ENCODE measurements at places on chromosomes 6 and 20.

DNA sequence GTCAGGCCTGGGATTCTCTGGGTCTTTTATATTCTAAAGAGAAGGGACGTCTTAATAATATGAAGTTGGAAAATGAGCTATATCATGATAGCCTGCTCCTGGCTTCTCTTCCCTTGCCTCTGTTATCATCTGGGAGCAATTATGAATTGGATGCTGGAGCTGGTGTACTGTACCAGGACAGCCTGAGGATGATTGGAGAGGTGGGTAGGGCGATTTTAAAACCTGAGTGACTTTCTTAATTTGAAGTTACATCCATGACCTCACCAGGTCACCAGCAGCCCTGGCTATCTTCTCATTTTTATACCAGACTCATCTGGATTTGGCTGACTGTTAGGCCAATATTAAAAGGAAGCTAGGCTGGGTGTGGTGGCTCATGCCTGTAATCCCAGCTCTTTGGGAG, 317.6 kb downstream of the CLIC5 start:
- no peak for DNase-seq

GRCh38 chr6:130164251-130164650, 58.5 kb downstream of the SAMD3 start:
- no peak for DNase-seq

DNA sequence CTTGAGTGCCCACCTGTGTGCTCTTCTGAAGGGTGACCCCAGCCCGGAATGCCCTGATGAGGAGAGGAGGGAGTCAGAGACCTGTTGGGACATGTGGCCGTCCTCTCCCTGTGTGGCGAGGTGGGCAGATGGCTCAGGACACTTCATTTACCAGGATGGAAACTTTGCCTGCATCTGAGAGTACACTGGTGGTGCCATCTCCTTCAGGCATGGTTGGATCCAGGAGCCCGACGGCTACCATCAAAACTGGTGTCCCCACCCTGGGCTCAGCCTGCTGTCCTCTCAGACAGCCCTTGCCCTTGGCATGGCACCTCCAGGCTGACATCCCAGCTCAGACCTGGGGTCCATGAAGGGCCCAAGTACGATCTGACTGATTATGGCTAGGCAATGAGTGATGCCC, 7.0 kb upstream of the OSBPL2 start:
- no peak for DNase-seq

DNA sequence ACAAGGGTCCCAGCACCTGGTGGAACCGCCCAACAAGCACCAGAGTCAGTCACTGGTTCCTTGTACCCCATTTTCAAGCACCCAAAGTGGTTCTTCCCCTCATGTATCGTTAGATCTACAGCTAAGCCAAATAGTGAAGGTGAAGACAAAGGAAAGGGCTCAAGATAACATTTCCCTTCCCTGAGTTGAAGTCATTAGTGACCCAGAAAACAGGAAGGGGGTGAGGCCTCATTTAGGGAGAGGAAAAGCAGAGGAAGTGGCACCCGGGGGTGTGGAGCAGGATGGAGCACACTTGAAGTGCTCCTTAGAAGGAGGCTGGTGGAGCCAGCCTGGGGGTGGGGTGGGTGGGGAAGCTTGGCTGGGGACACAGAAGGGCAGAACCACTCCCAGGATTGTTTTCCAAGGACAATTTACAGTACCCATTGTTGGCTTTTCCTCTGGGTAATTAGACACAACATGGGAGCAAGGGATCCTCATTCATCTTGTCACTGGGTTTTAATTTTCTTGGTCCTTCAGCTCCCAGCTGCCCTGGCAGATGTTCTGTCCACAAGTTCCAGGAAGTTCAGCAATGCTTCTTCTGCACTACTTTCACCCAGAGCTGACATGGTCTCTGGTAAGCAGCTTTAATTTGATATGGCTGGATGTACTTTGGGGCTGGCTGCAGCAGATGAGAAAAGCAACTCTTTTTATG, 73.3 kb upstream of the CD93 start:
- DNase-seq: no peak

- DNase-seq: no peak
These were observed 325.1 kb downstream of the CDH26 start for GRCh38 chr20:60283281-60283680.

- no peak for DNase-seq
These were observed 94.1 kb upstream of the KCNG1 start for GRCh38 chr20:51116765-51117686.

DNA sequence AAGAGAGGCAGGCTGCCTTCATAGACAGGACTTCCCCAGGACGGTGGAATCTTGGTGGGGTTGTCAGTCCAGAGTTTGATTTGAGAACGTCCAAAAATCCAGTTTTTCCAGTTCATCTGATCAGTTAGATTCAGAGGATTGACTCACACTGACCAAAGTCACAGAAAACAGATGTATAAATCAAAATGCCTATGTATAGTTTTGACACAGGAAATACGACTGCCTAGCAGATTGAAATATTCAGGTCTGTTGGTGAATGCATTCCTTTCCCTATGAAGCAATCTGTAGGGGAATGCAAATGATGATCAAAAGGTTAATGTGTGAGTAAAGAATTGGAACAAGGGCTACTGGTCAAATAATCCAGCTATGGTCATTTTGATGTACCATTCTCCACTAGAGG, 29.7 kb upstream of the GFOD1 start:
- no peak for DNase-seq

GRCh38 chr6:2155206-2155605, 90.2 kb downstream of the GMDS start:
- no peak for DNase-seq

DNA sequence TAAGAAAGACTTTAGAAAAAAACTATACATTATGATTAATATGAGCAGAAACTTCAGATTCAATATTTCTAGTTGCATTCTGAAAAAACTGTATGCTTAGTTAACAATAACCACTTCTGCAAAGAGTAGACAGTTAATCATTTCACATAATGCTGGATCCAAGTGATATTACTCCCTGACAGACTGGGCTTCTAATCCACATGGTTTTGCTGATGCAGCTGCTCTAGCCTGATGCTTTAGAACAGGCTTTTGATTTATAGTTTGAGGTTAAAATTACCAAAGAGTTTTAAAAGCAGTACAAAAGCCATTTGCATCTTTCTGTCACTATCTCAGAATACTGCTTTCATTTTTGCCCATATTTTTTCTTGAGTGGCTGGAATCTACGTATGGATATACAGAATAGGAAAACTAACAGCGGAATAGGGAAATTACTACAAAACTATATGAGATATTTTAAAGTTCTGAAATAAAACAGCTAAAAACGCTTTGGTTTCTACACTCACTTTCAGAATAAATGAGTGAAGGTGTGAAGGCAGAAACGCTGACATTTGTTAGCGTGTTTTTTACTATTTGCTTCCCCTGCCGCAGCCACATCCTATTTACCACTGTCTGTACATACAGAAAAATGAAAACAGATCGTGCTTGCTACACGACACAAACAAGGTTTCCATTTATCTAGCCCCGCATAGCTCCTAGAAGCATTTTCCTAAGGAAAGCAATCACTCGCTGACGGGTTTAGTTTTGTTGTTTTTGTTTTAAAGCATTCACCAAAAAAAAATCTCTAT, 61.7 kb downstream of the METTL24 start:
- DNase-seq: no peak

- DNase-seq: no peak
These were observed 83.5 kb upstream of the SLC22A23 start for GRCh38 chr6:3540253-3540820.

- no peak for DNase-seq
These were observed 25.0 kb upstream of the SLC9A8 start for GRCh38 chr20:49787371-49788357.

All from stimulated activated naive CD8-positive, alpha-beta T cell treated with anti-CD3 and anti-CD28 coated beads, Interleukin-15, Interleukin-2, amounts not matched to agents 100 U/mL and 50 U/mL, for 24 hours (primary cell).